Osteoblast (primary cell): ENCODE measurements at places on chromosomes 6 and 20. TPM values are rescaled to one million over a fixed set of nuclear protein-coding genes. Genes with fewer than 3 reads are reported as not detected.

DNA sequence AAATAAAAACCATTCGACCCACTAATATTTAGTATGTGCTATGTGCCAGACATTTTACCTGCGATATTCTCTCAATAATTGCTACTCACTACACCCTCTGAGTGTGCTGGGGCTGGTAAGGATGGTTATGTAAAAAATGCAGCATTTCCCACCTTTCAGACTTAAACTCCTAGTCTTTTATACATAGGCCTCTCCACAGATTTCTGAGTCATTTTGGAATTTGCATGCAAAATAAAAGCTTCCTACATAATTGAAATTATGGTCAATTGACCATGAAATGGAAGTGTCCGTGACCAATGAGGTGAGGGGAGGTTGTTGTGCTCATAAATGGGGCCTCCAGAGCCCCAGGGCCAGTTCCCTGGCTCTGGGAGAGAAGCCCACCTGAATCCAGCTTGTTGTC is 37.7 kb upstream of the MAFB start:
- DNase-seq = no peak

DNA sequence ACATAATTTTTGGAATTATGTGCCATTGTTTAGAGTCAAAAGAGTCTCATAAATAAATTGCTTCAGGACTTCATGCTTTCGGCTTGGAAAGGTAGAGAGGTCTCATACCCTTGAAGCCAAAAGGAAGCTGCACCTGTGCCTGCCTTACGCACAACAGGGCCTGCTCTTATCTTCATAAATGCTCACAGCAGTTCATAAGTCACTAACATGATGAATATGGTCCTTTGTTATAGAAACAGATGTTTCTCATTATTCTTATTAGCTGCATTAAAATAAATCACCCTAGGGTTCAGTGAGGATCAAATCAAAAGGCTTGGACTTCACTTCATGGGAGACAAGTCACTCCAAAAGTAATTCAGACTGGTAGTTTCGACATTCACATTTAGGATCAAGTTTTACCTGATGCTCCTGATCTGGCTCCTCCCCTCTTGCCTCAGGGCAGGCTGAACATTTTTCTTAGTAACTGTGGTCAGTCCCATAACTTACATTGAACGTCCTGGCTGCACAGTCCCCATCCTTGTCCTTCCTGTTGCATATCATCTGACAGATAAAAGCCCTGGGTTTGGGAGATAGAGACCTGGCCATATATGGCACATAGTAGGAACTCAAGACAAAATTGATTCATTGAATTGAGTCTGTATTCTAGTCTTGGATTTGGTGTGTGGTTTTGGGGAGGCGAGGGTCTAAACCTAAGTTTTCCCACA is 20.7 kb upstream of the SH3BGRL2 start:
- no peak for DNase-seq

DNA sequence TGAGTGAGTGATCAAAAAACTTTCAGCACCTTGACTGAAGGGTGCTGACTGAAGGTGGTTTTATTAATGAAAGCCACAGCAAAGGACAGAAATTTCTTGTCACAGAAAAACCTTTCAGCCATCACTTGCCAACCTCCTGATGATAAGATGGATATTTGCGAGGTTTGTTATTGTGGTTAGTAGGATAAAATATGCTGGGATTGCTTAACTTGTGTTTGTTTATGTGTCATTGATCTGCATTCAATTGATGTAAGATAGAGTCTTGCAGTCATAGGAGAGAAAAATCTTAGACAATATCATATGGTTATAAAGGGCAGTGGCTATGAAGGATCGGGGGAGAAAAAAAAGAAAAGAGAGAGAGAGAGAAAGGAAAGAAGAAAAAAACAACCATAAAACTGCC is 1.2 kb downstream of the TSBP1 start:
- DNase-seq = no peak

- no peak for DNase-seq
Measured at GRCh38 chr6:52562911-52563310, 13.9 kb downstream of the TRAM2 start.

DNA sequence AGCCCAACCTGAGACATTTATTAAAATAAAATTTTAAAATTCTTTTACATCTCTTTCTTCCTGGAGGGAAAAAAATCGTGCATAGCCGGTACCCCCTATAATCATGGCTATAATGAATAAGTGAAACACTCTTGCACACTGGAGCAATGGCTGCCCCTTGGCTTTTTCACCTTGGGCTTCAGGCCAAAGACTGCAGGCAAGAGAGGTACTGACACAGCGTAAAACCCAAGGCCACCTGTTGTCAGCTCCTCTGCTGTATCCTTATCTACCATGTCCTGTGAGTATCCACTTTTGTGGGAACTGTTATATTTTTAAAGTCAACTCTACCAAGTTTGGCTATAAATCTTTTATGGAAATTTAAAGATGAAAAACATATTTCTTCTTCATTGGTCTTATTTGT is 23.0 kb upstream of the LY86 start:
- no peak for DNase-seq

GRCh38 chr6:69280858-69281257 is 516.0 kb downstream of the LMBRD1 start:
- DNase-seq = no peak

DNA sequence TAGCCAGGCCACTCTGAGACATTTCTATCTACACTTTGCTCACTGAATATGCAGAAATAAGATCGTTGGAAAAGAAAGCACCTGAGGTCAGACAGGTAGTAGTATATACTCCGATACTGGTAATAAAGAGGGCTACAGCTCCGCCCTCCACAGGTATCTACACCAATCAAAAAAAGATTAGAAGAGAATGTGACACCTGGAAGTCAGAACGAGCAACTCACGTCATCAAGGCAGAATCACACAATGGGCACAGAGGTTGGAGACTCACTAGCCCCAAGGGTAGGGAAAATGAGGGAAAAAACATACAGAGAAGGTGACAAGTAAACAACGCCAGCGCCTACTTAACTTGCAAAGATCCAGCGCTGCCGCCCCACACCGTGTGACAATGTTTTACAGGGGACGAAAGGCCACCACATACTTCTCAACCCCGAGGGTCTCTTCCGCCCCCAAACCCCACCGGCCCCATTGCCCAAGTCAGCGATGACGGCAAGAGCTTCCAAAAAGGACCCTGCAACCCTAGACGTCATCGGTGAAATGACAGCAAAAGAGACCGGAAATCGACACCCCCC is 653 bp downstream of the LMBRD1 start:
- no peak for DNase-seq

- no peak for DNase-seq
Measured at GRCh38 chr6:13188306-13188705, 140.0 kb downstream of the TBC1D7 start.

- DNase-seq = no peak
Measured at GRCh38 chr20:20953738-20954618, 152.2 kb downstream of the LINC00237 start.

- no peak for DNase-seq
Measured at GRCh38 chr6:11364971-11365397, 132.5 kb upstream of the NEDD9 start.

Gene MAFB
- 12.1 and 12.7 TPM in 2 replicates for total RNA-seq

Gene CST4
- total RNA-seq = not detected in 2 replicates

Gene IPCEF1
- total RNA-seq = 0.36 and 0.88 TPM in 2 replicates

Gene MUC22
- total RNA-seq = not detected in 2 replicates

Gene MEP1A
- not detected in 2 replicates for total RNA-seq

Gene IL17A
- not detected in 2 replicates for total RNA-seq
